Caki2 (cell line): ENCODE measurements at places on chromosomes 5 and 9. TPM values are rescaled to one million over a fixed set of nuclear protein-coding genes. Genes with fewer than 3 reads are reported as not detected.

GRCh38 chr9:127065592-127065991, 56.8 kb downstream of the ANGPTL2 start:
- DNase-seq = no peak

DNA sequence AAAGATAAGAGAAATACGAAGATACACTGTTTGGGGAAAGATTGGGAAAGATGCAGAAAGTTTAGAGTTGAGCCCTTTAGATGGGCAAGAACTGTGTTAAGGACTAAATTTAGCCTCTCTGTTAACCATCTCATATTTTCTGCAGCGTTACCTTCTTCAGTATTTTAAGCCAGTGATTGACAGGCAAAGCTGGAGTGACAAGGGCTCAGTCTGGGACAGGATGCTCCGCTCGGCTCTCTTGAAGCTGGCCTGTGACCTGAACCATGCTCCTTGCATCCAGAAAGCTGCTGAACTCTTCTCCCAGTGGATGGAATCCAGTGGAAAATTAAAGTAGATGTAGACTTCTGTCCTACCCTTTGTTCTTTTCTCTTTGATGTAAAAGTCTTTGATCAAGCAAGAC, 26.4 kb upstream of the LNPEP start:
- DNase-seq = no peak

GRCh38 chr9:14270358-14271092, 43.4 kb downstream of the NFIB start:
- DNase-seq = no peak

- no peak for DNase-seq
These were observed 813 bp upstream of the AGTPBP1 start for GRCh38 chr9:85742597-85742936.

DNA sequence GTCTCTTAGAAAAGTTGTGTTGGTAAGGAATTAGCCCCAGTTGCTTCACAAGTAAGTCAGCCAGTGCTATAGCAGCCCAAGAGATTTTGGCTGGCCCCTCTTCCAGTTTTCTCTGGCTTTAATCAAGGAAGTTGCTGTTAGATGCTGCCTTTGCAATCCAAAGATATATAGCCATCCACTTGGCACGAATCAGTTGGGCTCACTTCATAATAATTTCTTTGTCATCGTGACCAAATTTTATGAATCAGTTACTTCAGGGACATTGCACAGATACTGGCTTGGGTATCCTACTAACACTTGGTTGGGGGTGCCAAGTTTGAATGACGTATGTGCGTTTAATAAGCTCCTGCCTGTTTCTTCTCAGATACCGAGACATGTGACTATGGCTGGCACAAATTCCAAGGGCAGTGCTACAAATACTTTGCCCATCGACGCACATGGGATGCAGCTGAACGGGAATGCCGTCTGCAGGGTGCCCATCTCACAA, 81.5 kb downstream of the VCAN start:
- DNase-seq = peak; percentile 45

- no peak for DNase-seq
These were observed 146.0 kb upstream of the NMUR2 start for GRCh38 chr5:152551061-152551460.

DNA sequence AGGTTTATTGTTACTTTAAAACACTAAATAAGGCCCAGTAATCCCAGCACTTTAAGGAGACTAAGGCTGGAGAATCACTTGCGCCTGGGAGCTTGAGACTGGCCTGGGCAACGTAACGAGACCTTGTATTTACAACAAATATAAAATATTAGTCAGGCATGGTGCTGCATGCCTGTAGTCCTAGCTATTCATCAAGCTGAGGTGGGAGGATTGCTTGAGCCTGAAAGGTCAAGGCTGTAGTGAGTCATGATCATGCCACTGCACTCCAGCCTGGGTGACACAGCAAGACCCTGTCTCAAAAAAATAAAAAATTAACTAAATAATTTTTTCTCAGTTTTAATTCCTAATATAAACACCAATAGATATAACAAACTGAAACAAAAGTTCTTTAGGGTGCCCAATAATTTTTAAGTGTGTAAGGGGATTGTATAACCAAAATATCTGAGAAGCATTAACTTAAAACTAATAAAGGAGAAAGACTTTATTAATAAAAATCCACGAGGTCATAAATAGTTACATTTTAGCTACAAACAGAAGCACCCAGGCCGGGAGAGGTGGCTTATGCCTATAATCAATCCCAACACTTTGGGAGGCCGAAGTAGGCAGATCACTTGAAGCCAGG, 32.7 kb downstream of the FAM13B start:
- peak; percentile 66 for DNase-seq

DNA sequence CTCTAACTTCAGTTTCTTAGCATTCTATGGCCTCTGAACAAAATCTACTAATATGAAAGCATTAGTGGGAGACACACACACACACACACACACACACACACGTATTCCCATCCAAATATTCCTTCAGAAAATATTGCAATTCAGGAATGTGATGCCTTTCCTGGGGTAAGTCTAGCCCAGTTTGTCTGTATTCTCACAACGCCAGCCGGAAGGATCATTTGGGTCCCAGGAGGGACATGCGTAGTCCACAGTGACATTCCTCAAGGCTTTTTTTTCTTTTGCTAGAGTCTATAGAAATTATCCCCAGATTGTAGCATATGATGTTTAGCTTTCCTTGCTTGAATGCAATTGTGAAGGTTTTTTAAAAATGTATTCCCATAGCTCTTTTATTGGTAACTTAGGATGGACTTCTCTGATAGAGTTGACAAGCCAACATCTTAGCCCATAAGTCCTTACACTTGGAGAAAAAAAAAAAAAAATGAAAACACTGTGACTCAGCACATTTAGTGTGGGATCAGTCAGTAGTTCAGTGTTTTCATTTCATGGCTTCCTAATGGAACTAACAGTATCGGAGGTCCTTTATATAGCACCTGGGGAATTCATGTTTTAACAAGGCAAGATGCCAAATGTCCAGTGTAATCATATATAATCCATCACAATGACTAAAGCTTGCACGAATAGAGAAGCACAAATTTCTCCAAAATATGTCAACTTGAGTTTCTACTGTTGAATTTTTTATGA, 316.5 kb downstream of the DIRAS2 start:
- peak; percentile 81 for DNase-seq

DNA sequence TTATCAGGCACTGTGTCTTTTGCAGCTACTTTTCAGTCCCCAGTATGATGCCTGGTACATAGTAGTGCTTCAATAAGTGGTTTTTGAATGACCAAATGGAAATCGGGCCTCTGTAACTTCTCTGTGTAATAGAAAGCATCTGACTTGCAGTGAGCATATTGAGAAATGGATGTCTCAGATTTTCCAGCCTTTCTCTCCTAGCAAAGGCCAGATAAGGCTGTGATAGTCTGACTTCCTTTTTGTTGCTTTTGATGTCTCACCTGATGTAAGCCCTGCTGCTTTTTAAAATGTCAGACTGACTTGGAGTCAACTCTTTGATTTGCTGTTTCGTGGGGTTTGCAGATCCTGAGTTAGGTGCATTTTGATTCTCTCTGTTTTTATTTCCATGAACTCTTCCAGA, 590.0 kb upstream of the ZNF608 start:
- DNase-seq = no peak

DNA sequence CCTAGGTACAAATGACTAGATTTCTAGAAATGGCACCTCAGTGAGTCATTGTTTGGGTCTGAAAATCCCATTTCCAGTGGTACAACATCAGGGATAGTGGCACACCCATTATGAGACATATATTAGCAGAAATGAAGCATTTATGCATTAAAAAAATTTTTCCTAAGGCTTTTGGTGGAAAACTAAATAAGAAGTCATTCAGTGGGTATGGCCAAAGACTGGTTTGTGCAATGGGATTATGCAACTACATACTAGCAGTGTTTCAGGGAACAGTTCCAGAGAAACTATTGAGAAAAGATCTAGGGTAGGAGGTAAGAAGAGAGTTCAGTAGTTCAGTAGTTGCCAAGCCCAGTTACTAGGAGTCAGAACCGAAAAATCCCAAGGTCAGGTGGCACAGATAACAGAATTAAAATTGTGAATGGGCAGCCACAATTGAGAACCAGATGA, 106.5 kb upstream of the HAPLN1 start:
- no peak for DNase-seq

DNA sequence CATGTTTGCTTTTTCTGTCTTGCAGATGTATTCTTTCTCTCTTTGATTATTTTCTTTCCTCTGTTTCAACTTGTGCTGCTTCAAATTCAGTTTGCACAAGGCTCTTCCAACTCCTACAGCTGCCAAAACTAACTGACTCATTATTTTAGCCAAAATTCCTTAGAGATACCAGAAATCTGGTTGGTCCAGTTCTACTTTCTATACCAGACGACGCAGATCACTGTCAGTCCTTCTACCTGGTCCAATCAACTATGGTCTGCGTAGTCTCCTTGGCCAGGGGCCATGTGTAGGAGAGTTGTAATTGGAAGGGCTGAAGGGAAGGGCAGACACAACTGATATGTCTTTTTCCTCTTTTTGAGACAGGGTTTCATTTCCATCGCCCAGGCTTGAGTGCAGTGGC, 51.9 kb upstream of the JAK2 start:
- no peak for DNase-seq

- DNase-seq = peak; percentile 12
These were observed 29.0 kb downstream of the MTMR12 start for GRCh38 chr5:32283539-32284377.

GRCh38 chr9:304519-305185, 90.0 kb downstream of the DOCK8 start:
- DNase-seq = no peak

- DNase-seq = no peak
These were observed 355.7 kb downstream of the IZUMO3 start for GRCh38 chr9:24189986-24190385.

GRCh38 chr5:90171466-90171865, 238.1 kb downstream of the CETN3 start:
- no peak for DNase-seq

DNA sequence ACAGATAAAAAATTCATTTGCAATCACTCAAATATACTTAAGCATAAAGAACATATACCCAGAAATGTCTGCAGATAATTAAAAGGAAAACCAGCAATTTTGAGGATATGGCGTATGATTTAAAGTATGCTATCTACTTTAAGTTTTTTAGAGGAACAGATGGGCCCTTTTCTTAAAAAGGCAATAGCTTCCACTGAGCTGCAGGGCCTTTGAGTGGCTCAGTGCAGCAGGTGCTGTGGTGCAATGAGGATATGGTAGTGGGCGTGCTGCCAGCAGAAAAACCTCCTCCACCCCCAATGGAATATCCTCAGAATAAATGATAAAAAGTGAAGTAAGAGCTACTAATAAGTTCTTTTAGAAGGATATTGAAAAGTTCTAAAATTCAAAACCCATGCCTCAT, 814.5 kb downstream of the MTRR start:
- DNase-seq = no peak

GRCh38 chr9:109328978-109329637, 8.2 kb upstream of the EPB41L4B start:
- DNase-seq = no peak

GRCh38 chr5:58985759-58986158, 402.9 kb downstream of the RAB3C start:
- peak; percentile 27 for DNase-seq

DNA sequence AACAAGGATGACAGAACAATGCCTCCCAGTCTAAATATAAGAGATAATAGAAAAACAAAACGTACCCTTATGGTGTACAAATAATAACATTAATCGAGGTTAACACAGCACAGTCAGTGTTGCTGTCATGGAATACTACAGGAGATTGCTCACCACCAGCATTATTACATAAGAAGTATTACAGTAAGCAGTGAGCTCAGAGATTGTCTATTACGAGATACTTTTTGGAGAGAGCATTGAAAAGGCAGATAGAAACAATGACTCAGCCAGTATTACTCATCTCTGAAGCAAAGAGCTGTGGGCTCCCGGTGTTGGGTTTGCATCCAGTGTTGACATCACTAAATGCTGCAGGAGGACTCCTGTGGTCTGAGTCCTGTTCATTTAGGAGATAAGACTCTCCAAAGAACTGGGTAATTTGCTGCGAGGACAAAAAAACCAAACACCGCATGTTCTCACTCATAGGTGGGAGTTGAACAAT, 191.9 kb upstream of the SEMA6A start:
- DNase-seq = peak; percentile 47

- no peak for DNase-seq
These were observed 3.9 kb downstream of the SETX start for GRCh38 chr9:132350861-132351315.

- no peak for DNase-seq
These were observed 538.5 kb upstream of the DMAC1 start for GRCh38 chr9:8337834-8338766.

DNA sequence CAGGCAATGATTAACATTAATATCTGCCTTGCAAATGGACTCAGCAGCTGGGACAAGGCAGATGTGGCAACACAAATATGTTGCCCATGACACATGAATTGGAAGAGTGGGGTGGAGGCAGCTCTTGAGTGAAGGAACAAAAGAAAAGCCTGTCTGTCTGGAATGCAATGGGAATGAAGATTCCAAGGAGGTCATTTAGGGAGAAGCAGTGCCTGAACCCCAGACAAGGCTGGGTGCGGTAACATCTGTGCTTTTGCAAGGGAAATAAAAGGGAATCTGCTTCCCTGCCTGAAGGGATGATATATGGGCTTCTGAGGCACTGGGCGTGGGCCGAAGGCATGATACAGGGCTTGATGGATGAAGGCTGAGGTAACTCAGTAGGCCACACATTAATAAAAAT, 94.1 kb upstream of the TRIM32 start:
- no peak for DNase-seq

DNA sequence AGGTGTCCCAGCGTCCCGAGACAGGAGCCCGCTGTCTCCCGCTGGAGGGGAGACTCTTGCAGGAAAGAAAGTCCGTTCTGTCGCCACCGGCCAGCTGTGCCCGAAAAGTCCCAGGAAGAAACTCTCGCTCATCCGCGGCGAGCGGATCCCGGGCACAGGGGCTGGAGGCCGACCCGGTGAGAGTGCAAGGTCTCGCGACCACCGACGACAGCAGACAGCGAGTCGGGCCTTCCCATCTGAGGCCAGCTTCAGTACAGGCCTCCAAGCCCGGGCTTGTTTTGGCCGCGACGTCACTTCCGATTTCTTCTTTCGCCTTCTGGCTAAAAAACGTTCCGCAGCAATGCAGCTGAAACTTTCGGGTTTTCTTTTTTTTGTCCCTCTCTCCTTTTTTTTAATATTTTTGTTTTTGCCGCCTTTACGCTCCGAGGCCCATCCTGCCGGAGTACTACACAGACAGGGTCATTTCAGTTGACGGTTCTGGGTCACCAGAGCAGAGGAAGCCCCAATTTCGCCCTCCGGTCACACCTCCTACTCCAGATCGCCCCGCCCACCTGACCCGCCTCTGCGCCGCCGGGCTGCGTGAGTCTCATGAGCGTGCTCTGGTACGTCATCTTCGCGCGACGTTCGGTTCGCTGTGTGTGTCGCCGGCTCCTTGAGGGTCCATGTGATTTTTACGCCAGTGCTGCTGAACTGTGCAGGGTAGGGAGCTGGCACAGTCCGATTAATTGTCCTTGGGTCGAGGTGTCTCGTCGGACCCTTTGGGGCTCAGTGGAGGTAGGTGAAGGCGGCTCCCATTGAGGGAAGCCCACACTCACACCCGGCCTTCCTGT, at the start of the genes ANKRA2 and UTP15:
ANKRA2 (minus strand) TSS at position 501 of the 830 bp plus-strand sequence. CDS start 2,758 bp downstream, outside the sequence.
UTP15 (plus strand) TSS at position 605 of the 830 bp plus-strand sequence. CDS start 1,602 bp downstream, outside the sequence.
- DNase-seq = peak; percentile 91

GRCh38 chr5:141135030-141135717, at the start of gene PCDHB5:
TSS of gene PCDHB5 (plus strand) at chr5:141135206. CDS start at chr5:141135435, 229 bp downstream.
- DNase-seq = peak; percentile 59

GRCh38 chr5:126074538-126074937, 348.7 kb upstream of the GRAMD2B start:
- DNase-seq = no peak

The SURF1 gene
- 55.9 and 69.7 TPM in 2 replicates for total RNA-seq

The F2RL1 gene
- total RNA-seq = 10.7 and 11.9 TPM in 2 replicates

The IQGAP2 gene
- 0.20 TPM in 1 of 2 replicates, not detected in the other for total RNA-seq

The PGM5 gene
- total RNA-seq = not detected in 2 replicates

The IRX1 gene
- total RNA-seq = not detected in 2 replicates

The GNAQ gene
- total RNA-seq = 12.4 and 37.2 TPM in 2 replicates

The AQP7 gene
- total RNA-seq = not detected in 2 replicates

The SH3RF2 gene
- total RNA-seq = 4.0 and 11.0 TPM in 2 replicates

The RNF208 gene
- total RNA-seq = not detected in 2 replicates
